ENCODE measurements at places on chromosomes 11 and 22.

DNA sequence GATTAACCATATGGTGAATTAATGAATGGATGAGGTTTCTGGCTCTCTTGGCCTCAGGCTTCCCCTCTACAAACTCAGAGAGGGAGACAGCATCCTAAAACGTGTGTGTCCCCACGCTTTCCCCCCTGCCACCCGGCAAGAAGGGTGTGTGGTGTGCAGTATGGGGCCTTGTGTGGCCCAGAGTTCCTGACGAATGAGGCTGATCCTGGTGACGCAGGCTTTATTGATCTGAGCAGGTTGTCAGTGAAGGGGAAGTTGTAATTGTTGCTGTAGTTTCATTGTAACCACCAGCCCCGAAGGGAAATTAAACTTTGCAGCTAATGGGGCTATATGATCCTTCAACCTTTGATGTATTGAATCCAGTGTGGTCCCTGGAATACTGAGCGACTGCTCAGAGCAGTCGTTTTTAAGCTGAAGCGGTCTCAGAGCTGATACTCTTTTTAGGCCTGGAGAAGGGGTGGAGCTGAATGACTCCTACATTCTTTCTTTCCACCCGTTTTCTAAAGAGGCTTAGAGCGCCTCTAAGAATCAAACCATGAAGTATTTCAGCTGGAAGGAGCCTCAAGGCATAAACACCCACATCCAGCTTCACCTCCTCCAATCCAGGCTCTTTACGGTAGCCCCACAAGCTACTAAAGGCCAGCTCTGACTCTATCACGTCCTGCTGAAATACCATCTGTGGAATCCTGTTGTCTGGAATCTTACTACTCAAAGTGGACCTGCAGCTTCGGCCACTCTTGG lies 284.7 kb downstream of the MIAT start:
- DNase-seq: no peak

- DNase-seq: peak; percentile 76
Measured at GRCh38 chr11:114085965-114086793, 26.7 kb downstream of the ZBTB16 start.

DNA sequence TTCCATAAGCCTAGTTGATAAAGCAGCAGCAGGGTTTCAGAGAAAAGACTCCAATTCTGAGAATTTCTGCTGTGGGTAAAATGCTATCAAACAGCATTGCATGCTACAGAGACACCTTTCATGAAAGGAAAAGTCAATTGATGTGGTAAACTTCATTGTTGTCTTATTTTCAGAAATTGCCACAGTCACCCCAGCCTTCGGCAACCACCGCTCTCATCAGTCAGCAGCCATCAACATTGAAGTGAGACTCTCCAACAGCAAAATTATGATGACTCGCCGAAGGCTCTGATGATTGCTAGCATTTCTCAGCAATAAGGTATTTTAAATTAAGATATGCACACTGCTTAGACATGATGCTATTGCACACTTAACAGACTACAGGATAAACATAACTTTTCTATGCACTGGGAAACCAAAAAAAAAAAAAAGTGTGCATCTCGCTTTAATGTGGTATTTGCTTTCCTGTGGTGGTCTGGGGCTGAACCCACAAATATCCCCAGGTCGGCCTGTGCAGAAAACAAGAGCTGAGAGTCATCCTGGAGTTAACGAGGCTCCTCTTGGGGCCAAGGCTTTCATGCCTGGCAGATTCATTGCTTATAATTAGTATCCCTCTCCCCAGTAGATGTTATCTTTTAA lies 192.1 kb downstream of the CTTN start:
- no peak for DNase-seq

DNA sequence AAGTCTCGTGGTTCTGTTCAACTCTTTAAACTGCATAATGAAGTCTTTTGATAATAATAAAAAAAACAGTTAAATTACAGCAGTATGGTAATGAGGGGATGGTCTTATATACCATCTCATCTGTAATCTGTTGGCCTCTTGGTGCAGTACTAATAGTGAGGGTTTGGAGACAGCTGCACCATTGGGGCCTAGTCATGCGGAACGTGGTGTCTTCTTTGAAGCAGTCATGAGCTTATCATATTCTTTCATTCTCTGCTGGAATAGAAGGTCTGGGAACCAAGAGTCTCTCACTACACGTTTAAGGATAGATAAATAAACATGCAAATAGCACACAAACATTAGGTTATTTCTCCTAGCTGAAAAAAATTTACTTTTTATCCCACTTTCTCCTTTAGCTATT lies 40.9 kb upstream of the OR9Q1 start:
- DNase-seq: no peak

DNA sequence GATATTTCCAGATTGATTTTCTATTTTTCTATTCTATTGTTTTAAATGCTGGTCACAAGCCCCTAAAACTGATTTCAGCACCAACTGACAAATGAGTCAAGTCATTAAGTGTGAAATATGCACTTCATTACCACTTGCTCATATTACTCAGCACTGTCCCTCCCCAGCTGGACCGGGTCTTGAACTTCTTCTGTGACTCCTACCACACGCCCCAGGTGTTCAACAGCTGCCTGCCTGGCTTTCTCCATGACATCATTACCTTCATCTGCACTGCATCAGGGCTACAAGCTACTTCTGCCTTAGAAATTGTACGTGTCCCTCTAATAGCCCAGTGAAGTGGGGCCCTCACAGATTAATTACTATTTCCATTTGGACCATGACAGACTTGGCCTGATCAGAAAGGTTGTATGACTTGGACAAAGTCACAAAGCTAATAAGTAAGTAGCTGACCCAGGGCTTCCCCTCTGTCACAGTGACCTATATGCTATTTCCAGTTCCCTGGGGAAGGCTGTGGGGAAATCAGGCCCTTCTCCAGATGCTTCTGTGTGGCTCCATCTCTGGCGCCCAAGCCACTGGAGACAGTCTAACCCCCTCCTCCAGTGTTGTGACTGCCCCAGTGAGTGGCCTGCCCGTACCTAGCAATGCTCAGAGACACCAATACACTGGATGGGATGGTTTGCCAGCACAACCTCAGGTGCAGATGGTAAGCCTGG lies 18.1 kb downstream of the TBC1D10A start:
- no peak for DNase-seq

DNA sequence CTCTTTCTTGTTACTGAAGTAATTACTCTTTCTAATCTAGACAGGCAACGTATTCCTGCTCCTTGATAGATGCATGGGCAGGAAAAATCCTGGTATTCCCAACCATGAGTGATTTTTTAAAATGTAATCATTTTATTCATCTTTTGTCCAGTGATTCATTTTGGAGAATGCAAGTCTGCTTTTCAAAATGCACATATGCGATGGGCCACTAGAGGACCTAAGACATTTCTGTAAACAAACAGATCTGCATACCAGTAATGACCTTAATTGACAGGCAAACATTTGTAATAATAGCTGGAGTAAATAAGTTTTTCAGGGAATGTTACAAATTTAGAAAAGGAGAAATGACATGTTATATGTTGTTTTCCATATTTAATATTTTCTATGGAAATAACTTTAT lies 1167.6 kb downstream of the JRKL start:
- no peak for DNase-seq

GRCh38 chr11:99513368-99513767 lies 492.6 kb downstream of the CNTN5 start:
- DNase-seq: no peak

DNA sequence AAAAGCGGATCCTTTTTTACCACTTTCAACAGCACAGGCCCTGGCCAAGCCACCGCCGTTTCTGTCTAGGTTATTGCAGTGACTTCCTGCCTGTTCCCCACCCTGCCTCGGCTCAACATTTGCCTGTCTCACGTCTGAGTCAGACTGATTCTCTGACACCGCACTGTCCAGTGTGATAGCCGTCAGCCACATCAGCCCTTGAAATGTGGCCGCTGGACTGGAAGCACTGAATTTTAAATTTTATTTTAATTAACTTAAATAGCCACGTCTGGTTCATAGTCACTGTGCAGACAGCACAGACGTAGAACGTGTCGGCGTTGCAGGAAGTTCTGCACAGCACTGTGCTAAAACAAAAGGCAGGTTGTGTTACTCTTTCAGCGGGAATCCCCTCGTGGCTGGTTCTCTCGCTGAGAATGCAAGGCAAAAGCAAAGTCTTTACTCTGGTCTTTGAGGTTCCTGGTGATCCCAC lies 56.3 kb upstream of the ADSL start:
- DNase-seq: no peak

DNA sequence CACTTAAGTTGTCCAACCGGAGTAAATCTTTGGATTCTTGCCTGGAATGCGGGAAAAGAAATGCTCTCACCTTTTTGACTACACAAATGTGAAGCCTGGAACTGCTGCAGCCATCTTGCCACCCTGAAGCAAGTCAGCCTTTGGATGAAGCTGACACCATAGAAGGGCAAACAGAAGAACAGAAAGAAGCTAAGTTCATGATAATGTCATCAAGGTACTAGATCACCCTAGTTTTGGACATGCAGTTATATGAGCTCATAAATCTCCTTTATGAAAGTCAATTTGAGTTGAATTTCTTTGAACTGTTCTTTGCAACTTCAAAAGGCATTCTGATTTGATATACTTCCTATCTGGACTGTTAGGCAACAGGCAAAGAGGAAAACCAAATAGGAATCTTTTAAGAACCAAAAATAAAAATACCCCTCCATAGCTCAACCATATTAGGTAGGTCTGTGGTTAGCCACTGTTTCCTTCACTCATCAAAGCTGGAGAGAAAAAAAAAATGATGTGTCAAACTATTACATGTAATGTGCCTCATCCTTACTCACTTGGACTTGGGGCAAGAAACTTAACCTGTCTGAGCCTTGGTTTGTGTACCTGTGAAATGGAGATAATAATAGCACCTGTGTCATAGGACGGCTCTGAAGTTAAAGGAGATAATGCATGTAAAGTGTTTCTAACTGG lies 91.9 kb downstream of the WT1 start:
- DNase-seq: no peak

DNA sequence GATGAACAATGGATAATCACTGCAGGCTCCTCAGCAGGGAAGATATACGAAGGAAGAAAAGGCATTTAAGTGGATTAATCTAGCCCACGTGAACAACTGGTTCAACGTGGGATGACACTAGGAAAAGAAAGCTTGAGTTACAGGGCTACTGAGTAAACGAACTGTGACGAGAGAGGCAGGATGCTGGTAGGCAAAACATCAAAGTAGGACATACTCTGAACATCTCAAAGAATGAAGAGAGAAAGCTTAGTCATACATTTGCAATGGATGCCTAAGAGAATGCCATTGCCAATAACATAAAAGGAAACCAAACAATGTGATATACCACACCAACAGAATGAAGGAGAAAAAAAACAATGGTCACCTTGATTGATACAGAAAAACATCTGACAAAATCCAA lies 12.9 kb downstream of the USP28 start:
- peak; percentile 59 for DNase-seq

GRCh38 chr11:127950162-127950561 lies 637.2 kb downstream of the ETS1 start:
- DNase-seq: no peak

- DNase-seq: peak; percentile 38
Measured at GRCh38 chr11:45921561-45922424, 663 bp upstream of the LARGE2 start.

GRCh38 chr11:93526641-93527583 lies 16.3 kb downstream of the SMCO4 start:
- no peak for DNase-seq

GRCh38 chr11:35802672-35803071 lies 140.1 kb downstream of the TRIM44 start:
- no peak for DNase-seq

Measured in NCI-H510A treated with DMSO at 0.1 percent for 48 hours (cell line).